ENCODE measurements at places on chromosomes 5 and 9. TPM values are rescaled to one million over a fixed set of nuclear protein-coding genes. Genes with fewer than 3 reads are reported as not detected.

DNA sequence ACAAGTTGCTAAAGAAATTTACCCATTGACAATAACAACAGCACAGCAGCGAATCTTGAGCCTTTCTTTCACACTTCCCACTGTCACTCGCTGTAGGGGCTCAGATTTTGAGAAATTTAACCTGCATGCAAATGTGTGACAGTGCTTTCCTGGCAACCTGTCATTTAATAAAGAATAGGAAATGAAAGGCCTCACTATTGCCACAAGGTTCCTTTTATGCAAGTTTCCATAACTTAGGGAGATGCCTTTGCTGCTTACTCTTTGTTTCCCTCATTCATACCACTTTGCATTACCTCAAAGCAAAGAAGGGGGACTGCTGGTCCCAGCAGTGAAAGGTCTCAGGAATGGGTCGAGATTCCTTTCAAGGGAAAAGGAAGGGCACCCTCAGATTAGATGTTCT is 49.5 kb downstream of the PTCD2 start:
- no peak for DNase-seq

- no peak for DNase-seq
Observed at GRCh38 chr5:39712316-39713249, 287.8 kb upstream of the DAB2 start.

- DNase-seq, result no peak
Observed at GRCh38 chr5:15203376-15203775, 296.6 kb upstream of the FBXL7 start.

DNA sequence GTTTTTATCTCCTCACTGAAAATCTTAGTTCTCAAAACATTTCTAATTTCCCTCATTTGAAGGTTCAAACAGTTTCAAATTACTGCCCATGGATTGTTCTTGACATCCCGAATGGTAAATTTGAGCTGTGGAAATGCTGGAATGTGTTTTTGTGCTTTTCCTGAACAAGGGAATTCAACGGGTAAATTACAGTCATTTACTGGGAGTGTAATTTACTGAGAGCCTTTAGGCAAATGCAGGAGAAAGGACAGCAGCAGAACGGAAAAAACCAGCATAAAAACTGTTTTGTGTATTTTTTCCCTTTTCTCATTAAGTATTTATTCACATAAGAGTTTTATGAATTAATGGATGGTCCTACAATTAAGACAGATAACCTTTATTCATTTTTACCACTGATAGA is 139.2 kb downstream of the PBX3 start:
- no peak for DNase-seq

DNA sequence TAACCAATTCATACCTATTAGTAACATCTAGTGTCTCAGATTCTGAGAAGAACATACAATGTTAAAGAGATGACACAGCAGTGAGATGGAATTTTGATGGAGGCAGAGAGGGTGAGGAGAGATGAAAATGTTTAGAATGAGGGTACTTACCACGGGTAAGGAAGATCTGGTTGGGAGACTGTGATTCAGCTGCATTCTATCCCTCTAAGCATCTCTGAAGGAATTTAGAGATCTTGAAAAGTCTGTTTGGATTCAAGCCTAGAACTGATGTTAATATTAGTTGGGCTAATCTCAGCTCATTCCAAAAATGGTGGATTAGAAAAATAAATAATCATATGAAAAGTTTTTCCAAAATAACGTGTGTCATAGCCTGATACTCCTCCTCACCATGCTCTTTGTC is 191.5 kb upstream of the CLINT1 start:
- DNase-seq, result no peak

DNA sequence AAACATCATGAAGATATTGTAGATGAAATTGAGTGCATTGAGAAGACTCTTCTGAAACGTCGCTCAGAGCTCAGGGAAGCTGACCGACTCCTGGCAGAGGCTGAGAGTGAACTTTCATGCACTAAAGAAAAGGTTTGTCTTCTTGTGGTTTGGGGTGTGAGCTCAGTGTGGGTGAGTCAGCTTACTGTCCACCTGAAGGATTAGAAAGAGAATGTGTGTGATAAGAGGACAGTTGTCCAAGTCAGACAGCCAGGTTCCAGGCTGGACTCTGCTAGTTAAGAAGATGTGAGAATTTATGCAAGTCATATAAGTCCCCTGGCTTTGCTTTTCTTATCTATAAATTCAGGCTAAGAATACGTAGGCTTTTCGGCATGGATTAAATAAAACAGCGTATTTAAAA is 46.9 kb downstream of the RAB14 start:
- no peak for DNase-seq

Gene ARSI
- total RNA-seq, result not detected

Gene PCSK1
- not detected for total RNA-seq

Data from gastrocnemius medialis (tissue), 4 donors.